ENCODE measurements at places on chromosomes 5 and 9.

- DNase-seq, result peak; percentile 92
Observed at GRCh38 chr9:70411930-70412831, 2.3 kb downstream of the KLF9 start.

- no peak for DNase-seq
Observed at GRCh38 chr5:80540691-80541090, 29.4 kb downstream of the ANKRD34B start.

- no peak for DNase-seq
Observed at GRCh38 chr5:41347569-41347968, 134.2 kb upstream of the C6 start.

DNA sequence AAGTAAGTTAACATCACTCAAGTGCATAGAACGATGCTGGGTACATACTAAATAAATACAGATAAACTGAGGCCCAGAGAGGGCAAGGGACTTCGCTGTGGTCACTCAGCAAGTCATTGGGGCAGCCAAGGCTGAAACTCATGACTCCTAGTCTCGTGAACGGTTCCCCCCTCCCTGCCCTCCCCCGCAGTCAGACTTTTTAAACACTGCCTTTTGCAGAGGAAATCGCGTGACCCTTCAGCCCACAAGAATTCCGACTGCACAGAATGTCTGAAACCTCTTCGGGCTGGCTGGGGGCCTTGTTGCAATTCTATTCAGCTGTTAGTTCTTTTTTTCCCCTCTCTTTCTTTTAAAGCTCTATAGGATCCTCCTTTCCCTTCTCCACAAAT is 28.1 kb downstream of the NEK6 start:
- peak; percentile 67 for DNase-seq

GRCh38 chr5:4969351-4969750 is 170.8 kb upstream of the ADAMTS16 start:
- DNase-seq, result no peak
